NCI-H1048 (cell line): ENCODE measurements at places on chromosomes 7 and 10.

DNA sequence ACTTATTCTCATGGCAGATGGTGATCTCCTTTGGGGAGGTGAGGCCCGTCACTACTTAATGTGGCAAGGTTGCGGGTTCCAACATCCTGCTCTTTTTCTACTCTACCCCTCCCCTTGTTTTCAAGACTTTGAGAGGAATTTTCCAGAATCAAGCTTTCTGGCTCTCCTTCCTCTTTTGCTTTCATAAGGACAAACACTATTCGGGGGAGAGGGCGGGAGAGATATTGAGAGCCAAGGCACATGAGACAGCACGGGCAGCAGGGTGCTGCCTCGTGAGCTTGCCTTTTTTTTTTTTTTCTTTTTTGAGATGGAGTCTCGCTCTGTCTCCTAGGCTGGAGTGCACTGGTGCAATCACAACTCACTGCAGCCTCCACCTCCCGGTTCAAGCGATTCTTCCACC lies 6.9 kb upstream of the PFKFB3 start:
- no peak for DNase-seq

GRCh38 chr10:24214762-24215161 lies 5.8 kb downstream of the KIAA1217 start:
- no peak for DNase-seq

DNA sequence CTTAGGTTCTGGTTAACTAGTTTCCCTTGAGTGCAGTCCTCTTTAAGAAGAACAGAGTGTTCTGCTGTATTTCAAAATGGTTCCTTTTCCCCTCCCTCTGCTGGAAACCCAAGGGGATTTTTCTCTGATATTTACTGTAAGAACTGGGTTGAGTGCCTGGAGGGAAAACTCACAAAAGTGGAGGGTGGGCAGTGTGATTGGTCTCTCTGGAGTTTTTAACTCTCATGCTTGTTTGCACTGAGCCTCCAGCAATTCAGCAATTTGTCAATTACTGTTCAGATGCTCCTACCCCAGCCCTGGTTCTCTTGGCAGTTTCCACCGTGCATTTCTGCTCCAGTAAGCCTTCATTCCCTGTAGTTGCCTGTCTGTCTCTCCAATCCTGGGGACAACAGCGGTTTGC lies 273.4 kb upstream of the SORCS1 start:
- no peak for DNase-seq

DNA sequence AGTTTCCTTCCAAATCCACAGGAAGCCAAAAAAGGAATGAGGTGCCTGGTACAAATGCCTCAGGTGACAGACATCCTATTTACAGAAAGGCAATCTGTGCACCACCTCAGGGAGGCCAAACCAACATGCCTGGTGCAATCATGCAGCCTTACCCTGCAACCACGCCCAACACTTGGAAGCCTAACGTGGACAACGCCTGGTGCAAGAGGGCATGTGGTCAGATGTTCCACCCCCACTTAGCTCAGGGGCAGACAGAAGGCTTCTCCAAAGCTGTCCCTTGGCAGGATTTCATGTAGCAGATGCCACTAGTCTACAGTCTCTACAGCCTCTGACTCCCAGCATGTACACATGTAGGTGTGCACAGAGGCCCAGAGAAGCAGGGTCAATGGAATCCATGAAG lies 89.5 kb downstream of the KCNMA1 start:
- DNase-seq, result no peak

DNA sequence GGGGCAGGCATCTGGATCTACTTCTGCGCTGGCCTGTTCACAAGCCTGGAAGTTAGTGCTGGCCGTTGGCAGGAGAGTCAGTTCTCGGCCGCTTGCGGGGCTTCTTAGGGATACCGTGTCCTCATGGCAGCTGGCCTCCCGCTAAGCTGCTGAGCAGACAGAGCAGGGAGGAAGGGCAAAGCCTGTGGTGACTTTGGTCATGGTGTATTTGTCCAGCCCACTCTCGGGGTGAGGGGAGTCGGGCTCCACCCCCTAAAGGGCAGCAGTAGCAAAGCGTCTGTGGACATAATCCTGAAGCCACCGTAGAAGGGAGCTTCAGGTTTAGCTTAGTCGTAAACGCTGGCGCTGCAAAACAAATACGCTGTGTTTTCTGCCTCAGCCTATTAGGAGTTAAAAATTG lies 12.2 kb downstream of the UBE3C start:
- no peak for DNase-seq

DNA sequence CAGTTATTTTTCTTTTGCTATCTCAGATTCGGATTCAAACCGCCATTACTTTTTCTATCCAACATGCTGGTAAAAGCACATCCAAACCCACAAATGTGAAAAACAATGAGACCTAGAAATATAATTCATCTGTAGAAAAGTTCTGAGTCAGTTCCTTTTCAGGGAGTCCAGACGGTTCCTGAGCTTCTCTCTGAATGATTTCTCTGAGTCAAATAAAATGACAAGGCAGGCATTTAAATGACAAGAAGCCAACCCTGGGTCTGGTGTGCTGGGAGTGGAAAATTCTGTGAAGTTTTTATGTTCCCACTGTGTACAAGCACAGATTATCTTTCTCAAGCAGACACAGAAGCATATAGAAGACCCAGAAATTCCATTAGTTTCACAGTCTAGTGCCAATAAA lies 96.3 kb upstream of the ANKRD1 start:
- no peak for DNase-seq

- no peak for DNase-seq
These were observed 73.0 kb downstream of the NHLRC2 start for GRCh38 chr10:113927440-113927839.

DNA sequence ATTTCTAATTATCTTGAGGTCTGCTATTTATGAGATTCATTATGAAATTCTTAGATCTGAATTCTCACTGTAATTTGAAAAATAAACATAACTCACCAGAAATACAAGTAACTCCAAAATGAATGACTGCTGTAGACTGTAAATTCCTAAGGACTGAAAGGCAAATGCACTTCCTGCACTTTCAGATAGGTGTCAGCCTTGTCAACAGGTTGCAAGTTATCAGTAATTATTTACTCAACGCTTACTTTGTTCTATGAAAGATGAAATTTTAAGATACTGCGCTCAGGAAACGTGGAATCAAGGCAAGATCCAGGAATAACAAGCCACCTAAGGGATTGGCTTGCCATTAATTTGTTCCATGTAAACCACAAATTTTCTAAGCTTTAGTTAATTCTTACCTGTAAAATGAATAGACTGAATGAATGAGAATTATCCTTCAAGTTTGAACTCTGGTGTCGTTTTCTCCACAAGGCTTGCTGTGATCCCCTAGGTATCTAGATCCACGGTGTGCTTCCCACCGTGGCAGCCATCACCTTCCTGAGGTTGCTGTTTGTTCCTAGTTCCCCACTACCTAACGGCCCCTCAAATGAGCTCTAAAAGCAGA lies 12.6 kb downstream of the DHX32 start:
- peak; percentile 13 for DNase-seq

DNA sequence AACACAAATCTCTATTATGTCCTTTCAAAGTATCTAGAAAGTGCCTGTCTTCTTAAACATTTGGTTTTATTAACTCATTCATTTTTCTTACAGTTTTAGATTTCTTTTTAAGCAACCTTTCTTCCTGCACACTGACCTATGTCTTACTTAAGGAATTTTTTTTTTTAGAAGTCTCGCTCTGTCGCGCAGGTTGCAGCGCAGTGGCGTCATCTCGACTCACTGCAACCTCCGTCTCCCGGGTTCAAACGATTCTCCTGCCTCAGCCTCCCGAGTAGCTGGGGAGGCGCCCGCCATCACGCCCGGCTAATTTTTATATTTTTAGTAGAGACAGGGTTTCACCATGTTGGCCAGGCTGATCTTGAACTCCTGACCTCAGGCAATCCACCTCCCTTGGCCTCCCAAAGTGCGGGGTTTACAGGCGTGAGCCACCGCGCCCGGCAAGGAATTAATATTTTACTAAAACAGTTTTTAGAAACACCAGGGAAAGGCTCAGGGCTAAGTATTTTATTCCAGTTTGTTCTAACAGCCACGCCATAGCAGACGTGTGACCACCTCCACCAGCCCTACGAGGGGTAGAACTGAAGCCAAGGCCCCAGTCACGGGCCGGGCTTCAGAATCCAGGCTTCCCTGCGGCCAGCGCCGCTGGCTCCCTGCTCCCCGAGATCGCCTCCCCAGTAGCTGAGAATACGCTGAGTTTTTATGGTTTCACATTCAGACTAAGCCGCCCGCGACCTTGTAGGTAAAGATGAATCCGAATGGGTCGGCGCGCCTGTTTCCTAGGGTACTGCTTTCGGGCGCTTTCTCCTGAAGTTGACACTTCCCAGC lies 941 bp upstream of the LUC7L2 start:
- DNase-seq, result no peak

DNA sequence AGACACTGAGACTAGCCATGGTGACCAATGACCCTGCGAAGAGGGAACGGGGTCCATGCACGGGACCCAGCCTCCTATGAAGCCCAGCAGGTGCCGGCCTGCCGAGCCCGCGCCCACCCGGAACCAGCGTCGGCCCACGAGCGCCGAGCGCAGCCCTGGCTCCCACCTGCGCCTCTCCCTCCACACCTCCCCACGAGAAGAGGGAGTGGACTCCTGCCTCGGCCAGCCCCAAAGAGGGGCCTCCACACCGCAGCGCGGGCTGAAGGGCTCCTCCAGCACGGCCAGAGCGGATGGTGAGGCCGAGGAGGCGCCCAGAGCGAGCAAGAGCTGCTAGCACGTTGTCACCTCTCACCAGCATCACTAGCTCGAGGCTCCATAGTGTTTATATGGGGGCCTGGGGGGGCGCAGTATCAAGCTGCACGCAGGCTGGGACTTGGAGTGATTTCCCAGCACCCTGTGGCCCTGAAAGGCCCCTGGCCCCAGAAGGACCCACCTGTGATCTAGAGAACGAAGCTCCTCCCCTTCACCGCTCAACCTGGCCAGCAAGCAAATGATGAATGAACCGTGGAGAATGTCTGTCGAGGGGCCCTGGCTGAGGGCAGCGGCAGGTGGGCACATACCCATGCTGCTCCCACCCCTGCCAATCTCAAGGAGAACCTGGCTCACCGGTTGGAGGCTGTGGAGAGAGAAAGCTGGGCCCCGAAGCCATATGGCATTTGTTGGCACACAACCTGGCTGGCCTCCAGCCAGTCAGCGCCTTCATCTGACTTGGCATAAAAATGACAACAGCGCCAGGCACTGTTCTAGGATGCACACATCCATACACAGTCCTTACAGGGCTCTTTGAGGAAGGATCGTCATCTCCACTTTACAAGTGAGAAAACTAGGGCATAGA lies 30.7 kb downstream of the GHRHR start:
- DNase-seq, result no peak

GRCh38 chr10:33734393-33735155 lies 400.1 kb upstream of the NRP1 start:
- no peak for DNase-seq

GRCh38 chr10:73838008-73838567 lies 26.7 kb upstream of the NDST2 start:
- DNase-seq, result no peak

DNA sequence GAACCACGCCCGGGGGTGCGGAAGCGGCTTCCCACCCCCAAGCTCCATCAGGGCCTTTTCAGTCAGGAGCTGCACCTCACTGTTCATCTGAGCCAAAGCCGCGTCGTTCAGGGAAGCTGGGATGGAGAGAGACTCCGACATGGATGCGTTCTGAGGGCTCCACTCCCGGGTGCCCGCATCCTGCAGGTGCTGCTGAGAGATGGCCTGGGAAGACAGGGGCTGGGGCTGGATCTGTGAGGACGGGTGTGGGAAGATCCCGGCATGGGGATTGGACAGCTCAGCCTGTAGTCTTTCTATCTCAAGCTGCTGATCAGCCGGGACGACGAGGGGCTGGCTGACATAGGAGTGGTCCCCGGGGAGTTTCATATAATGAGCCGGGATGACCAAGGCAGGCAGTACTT lies 45.0 kb upstream of the NMT2 start:
- no peak for DNase-seq

DNA sequence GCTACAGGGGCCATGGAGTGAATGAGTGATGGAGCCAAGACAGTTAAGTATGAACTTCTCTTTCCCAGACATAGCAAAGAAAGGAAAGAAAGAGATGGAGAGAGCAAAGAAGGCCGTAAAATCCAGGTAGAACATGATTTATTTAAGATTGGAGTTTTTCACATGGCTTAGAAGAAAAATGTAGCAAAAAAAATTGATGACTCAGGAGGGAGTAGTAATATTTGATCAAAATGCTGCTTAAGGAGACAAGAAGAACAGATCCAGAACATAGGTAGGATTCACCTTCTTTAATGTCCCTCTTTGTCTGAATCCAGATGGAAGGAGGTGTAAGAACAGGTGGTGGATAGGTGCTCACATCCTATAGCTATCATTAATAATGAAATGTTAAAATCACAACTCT lies 51.0 kb upstream of the GLCCI1 start:
- no peak for DNase-seq

GRCh38 chr10:10047426-10047825 lies 970.2 kb upstream of the CELF2 start:
- DNase-seq, result no peak

- no peak for DNase-seq
These were observed 129.5 kb downstream of the LHPP start for GRCh38 chr10:124591123-124591495.

- DNase-seq, result peak; percentile 97
These were observed 743 bp upstream of the PITRM1 start for GRCh38 chr10:3173171-3173878.

DNA sequence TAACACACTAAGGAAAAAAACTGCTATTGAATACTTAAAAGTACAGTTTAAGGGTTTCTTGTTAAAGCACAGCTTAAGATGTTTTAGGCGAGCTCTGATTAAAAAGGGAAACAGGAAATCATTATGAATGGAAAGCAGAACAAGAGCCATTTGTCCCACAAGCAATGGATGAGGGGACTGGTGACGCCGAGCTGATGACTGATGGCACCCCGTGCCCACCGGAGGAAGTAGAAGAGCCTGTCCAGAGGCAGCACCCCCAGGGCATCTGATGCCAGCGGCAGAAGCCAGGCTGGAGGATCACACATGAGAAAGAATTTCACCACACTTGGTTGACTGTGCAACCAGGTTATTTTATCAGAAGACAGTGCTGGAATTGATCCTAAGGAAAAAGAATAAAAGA lies 15.0 kb upstream of the INSIG1 start:
- no peak for DNase-seq

GRCh38 chr7:152860310-152860709 lies 100.8 kb downstream of the ACTR3B start:
- DNase-seq, result no peak
